ENCODE measurements at places on chromosomes 1 and 21.

GRCh38 chr1:203362720-203363025 lies 11.8 kb upstream of the FMOD start:
- no peak for DNase-seq

DNA sequence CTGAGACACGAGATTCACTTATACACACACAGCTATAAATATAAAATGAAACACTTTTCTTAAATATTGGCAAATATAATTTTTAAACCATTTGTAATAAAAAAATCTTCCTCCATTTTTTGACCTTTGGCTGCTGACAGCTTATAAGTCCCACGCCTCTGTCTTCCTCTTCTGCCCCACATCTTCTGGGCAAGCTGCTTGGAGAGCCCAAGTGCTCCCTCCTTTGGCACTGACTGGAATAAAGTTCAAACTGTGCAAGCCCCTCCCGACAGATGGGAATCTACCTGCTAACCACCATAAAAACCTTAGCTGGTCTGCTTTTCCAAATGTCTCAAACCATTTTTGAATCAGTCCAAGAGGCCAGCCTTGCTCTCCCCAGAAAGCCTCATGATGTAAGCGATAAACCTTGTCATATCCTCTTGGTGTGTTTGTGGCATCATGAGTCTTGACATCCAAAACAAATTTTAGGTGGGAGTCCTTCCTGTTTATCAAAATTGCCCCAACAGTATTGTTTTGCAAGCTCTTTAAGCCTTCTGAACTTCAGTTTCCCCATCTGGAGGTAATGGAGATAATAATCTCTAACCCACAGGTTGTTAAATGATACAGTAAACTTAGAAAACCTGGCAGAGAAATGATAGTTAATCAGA lies 99.8 kb downstream of the SNX7 start:
- DNase-seq, result no peak

DNA sequence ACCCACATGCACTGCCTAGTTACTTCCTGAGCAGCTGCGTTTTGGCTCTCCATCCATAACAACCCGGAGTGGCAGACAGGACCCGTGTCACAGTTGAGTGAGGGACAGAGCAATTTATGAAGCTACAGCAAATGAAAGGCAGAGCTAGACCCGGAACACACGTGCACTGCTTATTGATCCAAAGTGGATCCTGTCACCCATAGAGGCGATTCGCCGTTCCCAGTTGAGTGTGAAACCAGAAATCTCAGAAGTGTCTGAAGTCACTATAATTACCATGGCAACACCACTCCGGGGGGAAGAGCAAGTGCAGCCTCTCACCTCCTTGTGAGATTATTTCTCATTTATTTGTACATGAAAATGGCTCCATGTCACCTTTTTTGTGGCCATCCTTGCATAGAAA lies 365.2 kb downstream of the DSCAM start:
- no peak for DNase-seq

GRCh38 chr1:33348194-33348593 lies 27.3 kb upstream of the A3GALT2 start:
- DNase-seq, result no peak

- no peak for DNase-seq
Observed at GRCh38 chr1:167797015-167797414, 75.2 kb downstream of the MPZL1 start.

- DNase-seq, result no peak
Observed at GRCh38 chr1:56522680-56523079, 56.7 kb downstream of the PLPP3 start.

- no peak for DNase-seq
Observed at GRCh38 chr1:116127848-116128540, 16.8 kb downstream of the MAB21L3 start.

- DNase-seq, result no peak
Observed at GRCh38 chr1:60848583-60849188, 233.7 kb upstream of the NFIA start.

DNA sequence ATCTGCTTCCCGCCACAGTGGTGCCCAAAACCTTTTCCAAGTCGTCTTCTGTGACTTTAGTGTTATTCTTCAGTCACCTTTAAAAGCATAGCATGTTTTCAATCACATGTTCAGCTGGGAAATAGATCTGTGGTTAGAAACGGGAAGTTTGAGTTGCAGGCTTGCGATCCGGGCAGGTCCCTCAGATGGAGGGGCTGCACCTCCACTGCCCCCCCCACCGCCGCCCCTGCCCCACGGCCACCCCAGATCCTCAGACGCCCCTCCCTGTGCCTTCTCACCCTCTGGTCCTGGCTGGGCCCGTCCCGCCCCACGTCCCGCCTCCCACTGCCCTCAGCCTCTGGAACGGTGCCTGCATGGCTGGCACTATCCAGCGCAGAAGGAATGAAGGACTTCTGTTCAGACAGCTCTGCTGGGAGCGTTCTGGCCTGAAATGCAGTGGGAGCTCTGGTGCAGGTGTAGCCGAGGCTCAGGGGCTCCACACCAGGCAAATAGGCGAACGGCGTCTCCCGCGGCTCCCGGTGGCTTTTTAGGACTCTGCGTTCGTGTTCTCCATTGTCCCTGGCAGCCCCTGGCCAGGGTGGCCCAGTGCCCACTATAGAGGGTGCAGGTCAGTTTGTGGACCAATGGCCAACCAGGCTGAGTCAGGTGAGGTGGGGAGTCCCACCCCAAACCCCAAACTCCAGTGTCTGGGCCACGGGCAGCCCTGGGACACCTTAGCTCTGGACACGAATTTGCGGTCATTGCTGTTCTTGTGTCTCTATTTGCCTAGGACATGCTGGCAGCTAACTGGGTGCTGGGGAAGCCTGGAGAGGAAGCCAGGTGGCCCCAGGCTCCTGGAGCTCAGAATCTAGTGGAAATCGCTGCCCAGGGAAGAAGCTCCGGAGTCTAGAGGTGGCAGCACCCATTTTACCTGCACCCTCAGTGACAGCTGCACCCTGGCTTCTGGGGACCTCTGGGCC lies 67.1 kb downstream of the FAAP20 start:
- no peak for DNase-seq

DNA sequence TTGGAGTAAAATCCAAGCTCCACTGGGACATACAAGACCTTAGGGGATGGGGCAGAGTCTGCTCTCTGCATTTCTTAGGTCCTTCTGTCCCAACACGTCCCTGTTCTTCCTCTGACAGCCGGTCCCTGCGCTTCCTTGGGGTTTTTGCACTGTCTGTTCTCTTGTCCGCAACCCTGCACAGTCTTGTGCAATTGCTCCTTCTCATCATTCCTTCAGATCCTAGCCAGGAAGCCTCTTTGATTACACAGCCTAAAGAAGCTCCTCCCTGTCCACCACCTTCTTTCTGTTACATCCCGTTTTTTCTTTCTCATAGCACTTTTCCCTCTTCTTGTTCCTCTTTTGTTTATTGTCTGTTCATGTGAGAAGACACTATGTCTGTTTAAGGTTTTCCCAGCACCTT lies 19.9 kb downstream of the ACOT11 start:
- DNase-seq, result no peak

DNA sequence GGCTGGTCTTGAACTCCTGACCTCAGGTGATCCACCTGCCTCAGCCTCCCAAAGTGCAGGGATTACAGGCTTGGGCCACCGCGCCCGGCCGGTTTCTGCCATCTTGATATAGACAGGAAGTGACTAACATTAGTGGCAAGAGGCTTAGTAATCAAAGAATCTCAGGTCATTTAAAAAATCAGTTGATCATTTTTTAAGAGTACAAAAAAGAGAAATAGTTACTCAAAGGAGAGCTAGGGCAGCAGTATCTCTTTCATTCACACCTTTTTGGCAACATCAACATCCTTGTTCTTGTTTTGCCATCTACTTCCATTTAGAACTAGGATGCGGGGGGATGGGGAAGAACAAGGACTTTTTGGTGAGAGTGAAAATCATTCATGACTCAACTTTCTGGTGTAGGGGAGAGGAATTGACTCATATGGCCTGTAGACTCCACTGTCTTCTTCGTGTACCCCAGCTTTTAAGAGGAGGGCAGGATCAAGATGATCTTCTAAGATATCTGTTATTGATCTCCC lies 8.8 kb downstream of the FCRLB start:
- DNase-seq, result no peak

GRCh38 chr1:201468844-201469644 lies at the start of gene PHLDA3:
Gene PHLDA3, minus strand, starts transcription at chr1:201469188. Its CDS starts 402 bp downstream, at chr1:201468786.
- no peak for DNase-seq

- no peak for DNase-seq
Observed at GRCh38 chr1:21308847-21309652, 18.8 kb upstream of the ECE1 start.

DNA sequence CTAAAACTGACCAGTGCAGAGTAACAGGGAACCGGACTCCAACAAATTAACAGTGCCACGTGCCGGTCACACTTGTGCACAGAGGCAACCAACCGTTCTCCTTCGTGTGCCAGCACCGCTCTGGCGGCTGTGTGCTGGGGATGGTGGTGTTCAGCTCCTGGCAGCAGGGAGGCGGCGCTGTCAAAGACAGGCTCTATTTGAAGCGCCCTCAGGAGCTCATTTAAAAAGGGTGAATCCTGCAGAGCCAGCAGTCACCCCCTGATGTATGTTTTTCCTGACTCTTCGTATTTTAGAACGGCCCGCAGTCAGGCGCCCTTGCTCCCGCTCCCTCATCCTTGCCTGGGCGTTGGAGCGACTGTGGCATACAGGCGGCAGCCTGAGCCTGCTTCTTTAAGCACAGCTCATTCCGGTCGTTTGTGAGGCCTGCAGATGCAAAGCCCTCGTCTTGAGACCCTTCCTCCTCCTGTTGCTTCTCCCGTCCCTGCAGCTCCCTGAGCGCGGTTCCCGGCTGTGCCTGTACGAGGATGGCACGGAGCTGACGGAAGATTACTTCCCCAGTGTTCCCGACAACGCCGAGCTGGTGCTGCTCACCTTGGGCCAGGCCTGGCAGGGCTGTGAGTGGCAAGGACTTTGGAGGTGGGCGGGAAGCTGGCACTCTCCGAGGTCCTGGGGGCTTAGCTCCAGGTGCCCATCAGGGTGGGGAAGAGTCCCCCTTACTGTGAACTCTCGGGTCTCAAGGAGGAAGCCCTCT lies 1.1 kb downstream of the DFFB start:
- DNase-seq, result no peak

GRCh38 chr1:209879539-209879938 lies 51.8 kb downstream of the UTP25 start:
- no peak for DNase-seq

DNA sequence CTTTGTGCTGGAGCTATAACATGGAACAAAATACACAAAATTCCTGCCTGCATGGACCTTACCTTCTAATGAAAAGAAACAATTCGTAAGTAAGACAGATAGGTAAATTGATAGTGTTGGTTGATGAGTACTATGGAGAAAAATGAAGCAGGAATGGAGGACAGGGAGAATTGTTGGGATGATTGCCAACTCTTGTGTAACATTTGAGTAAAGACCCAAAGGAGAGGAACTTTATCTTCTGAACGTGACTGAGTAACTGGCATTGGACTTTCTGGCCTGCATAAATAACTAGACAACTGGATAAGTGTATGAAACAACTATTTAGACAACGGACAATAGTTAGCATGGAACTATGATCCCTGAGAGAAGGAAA lies 6.8 kb upstream of the EFCAB14 start:
- no peak for DNase-seq

GRCh38 chr21:42465008-42465802 lies 30.8 kb downstream of the RSPH1 start:
- DNase-seq, result no peak

GRCh38 chr1:14869187-14869586 lies 270.7 kb downstream of the KAZN start:
- DNase-seq, result no peak

DNA sequence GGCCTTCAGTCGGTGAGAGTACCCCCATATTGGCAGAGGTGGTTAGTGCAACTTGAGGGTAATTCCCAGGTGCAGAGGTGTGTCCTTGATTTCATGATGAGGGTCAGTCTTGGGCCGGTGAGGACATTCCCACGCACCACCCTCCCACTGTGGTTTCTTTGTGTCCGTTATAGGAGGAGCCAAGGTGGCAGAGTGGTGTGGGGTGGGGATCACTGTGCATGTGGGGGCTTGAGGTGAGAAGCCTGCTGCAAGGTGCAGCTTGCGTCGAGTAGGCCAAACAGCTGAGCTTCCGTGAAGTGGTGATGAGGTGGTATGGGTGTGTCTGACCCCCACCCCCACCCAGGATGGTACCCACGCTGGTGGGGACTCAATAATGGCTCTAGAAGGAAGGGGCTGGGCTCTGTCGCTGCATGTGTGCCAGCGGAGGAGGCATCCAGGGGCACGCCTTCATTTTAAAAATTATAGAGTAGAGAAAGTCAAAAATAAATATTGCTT lies 6.2 kb downstream of the PTPRF start:
- DNase-seq, result no peak

DNA sequence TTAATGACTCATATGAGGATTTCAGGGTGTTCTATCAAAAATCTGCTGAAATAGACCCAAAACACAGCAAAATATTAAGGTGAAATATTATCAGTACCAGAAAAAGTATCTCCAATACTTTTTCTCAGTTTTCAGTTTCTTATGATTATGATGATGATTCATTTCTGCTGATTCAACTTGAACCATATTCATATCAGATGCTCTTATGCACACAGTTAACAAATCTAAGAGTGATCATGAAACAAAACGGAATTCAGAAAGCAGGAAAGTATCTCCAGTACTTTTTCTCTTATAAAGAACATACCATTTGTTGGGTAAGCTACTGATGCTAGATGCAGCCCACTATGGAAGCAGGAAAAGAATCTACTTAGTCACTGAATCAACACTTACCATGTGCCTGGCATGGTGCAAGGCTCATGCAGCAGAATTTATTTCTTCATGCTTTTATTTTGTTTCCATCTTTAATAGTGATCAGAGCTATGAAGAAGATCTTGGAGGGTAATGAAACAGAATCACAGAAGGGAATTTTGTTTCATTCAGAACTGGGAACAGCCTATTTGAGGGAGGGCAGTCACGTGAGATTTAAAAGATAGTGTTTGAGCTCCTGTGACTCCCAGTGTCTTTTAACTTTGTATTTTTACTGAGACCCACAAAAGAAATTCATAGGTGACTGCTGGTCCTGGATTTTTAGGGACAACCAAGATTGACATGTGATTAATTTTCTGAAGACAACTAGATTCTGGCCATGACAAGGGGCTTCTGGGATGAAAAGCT lies 480.6 kb downstream of the SETD4 start:
- no peak for DNase-seq

- DNase-seq, result no peak
Observed at GRCh38 chr1:214337511-214337910, 56.6 kb downstream of the SMYD2 start.

- DNase-seq, result no peak
Observed at GRCh38 chr1:116853680-116854402, 55.9 kb upstream of the PTGFRN start.

- DNase-seq, result no peak
Observed at GRCh38 chr1:243731301-243731891, 118.6 kb downstream of the AKT3 start.

GRCh38 chr21:45999581-46000181 lies 18.1 kb downstream of the COL6A1 start:
- DNase-seq, result no peak

DNA sequence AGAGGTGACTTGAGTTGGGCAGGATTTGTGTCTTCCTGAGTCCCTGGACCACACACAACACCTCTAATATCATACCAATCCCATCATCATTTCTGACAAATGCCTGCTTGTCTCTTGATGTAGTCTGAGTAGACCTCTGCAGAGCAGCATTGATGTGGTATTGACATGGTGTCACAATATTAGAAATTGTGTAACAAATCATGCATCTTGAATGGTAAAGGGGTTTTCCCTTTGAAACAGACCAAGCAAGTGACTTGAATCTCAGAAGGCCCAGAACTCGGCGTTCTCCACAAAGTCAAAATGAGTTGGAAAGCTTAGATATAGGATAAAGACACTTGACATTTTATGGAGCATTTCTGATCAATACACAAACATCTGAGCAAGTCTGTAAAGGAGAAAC lies 72.7 kb upstream of the KIRREL1 start:
- DNase-seq, result no peak

Data from stimulated activated CD8-positive, alpha-beta memory T cell treated with anti-CD3 and anti-CD28 coated beads, Interleukin-7, amount 100 ng/mL, for 48 hours (primary cell).